Activated gamma-delta T cell treated with anti-CD3 and anti-CD28 coated beads, Interleukin-2, amount 50 U/mL, for 16 hours (primary cell): ENCODE measurements at places on chromosomes 2 and 18.

GRCh38 chr2:96374211-96374951, 38.8 kb downstream of the NCAPH start:
- no peak for DNase-seq

DNA sequence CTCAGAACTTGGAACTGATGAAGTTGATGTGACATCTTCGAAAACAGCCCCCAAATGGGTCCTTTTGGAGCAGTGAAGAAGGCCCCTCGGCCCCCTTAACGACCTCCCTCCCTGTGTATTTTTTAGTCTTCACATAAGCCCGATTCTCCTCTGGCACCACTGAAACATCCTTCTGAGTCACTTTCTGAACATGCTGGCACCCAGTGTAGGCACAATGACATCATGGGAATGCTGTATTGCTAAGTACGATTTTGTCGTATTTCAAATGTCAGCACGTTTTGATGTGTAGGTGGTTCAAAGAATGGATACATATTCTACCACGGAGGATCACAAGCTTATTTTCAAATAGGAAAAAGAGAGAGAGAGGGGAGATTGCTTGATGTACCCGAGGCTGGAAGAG, 111.7 kb upstream of the RIOK3 start:
- no peak for DNase-seq

GRCh38 chr2:235204948-235205347, 253.1 kb downstream of the SH3BP4 start:
- no peak for DNase-seq

DNA sequence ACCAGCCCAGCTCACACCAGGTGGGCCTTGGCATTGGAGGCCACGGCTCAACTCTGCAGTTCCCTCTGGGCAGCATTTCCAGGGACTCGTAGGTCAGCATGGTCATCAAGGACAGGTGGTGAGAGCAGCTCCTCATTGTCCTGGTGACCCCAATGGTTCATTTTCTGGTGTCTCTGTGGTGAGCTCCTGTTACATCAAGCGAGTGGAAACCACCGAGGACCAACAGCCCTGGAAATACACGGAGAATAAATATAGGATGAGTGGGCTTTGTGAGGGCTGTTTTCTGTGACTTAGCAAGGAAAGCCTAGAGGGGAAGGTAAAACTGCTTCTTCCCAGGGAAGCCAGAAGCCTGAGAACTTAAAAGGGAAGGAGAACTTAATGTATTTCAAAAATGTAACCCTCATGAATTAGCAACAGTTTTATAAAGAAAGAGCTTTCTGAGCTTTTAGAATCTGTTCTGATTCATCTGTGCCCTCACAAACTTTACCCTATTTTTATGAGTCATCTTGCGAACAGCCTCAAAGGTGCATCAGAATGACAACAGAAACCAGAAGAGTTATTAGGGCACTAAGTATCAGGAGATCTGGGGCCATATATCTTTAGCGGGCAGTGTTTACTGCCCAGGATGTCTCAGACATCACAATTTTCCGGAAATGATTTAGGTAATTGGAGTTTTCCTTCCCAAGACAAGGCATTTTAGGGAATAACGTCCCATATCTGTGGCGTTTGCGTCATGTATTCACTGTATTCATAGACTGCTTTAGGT, 18.7 kb downstream of the C2orf92 start:
- no peak for DNase-seq

GRCh38 chr2:234863043-234863934, 88.5 kb upstream of the SH3BP4 start:
- no peak for DNase-seq

DNA sequence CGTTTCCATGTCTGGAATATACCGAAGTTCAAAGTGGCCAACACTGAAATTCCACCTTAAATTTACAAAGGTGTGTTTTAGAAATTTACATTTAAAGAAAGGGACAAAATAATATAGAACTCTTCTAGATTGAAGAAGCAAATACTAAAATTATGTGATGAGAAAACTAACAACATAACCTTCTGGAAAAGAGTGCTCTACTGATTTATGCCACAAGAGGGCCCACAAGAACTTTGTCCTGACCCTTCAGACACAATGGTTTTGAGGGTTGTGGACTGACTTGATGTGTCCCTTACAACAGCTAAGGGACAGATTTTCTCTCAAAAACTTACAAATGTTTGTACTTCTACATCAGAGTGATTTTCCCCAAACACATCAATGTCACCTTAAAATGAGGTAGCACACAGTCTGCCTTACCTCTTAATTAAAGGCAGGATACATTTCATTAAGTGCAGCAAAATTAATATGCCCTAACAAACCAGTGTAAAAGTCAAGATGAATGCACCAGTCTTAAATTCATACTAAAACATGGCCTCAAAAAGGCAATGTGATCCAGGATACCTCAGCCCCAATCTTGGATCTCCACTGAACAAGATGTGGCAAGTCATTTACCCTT, 36.2 kb downstream of the EIF2AK3 start:
- DNase-seq, result peak; percentile 29

- DNase-seq, result no peak
These were observed 4.0 kb upstream of the SLC35F5 start for GRCh38 chr2:113760400-113760799.
